ENCODE measurements at places on chromosomes 6 and 20. TPM values are rescaled to one million over a fixed set of nuclear protein-coding genes. Genes with fewer than 3 reads are reported as not detected.

The APCDD1L gene
- 0.21 TPM for total RNA-seq

The ACTR5 gene
- total RNA-seq = 6.1 TPM

The C6orf58 gene
- not detected for total RNA-seq

The TNFRSF6B gene
- total RNA-seq = 5.2 TPM

The LZTS3 gene
- total RNA-seq = 5.8 TPM

The FBXO5 gene
- 4.1 TPM for total RNA-seq

The SLC26A8 gene
- not detected for total RNA-seq

The SNAI1 gene
- total RNA-seq = 0.72 TPM

The SMOC2 gene
- total RNA-seq = not detected

The PSORS1C2 gene
- not detected for total RNA-seq

The PCMTD2 gene
- 62.3 TPM for total RNA-seq

The GRM4 gene
- total RNA-seq = 0.19 TPM

The MEI4 gene
- total RNA-seq = not detected

The HMGA1 gene
- total RNA-seq = 30.4 TPM

The ABHD16B gene
- not detected for total RNA-seq

The PNLDC1 gene
- total RNA-seq = not detected

The VARS1 gene
- 56.4 TPM for total RNA-seq

The KCNS1 gene
- not detected for total RNA-seq

The C6orf163 gene
- total RNA-seq = 0.10 TPM

The RCAN2 gene
- total RNA-seq = 1.4 TPM
